Bone marrow (tissue), 2 donors: ENCODE measurements at places on chromosomes 4 and X.

GRCh38 chrX:133745349-133745748 is 240.0 kb downstream of the GPC3 start:
- no peak for DNase-seq

DNA sequence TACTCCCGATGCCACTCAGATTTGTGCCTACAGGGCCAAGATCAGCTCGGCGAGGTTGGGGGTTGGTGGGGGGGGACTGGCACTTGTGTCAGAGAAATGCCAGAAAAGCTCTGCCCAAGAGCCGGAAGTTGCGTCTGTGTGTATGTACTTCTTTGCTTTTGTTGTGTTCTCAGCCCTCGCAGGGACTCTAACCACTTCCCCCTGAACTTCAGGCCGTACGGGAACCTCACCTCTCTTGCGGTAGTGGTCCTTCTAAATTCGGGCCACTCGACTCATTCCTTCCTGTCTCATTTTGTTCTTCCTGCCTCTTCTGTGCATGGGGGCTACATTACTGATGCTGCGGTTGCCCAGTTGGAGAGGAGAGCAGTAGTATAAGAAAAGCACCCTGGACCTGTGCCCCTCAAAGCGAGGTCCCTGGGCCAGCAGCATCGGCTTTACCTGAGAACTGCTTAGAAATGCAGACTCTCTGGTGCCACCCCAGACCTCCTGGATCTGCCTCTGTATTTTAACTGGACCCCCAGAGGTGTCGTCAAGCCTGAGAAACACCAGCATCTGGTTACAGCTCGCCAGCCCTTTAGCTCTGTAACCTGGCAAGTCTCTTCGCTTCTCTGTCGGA is 146.3 kb upstream of the RPS6KA3 start:
- DNase-seq = no peak

GRCh38 chr4:159337041-159337440 is 234.2 kb downstream of the RAPGEF2 start:
- DNase-seq = no peak

DNA sequence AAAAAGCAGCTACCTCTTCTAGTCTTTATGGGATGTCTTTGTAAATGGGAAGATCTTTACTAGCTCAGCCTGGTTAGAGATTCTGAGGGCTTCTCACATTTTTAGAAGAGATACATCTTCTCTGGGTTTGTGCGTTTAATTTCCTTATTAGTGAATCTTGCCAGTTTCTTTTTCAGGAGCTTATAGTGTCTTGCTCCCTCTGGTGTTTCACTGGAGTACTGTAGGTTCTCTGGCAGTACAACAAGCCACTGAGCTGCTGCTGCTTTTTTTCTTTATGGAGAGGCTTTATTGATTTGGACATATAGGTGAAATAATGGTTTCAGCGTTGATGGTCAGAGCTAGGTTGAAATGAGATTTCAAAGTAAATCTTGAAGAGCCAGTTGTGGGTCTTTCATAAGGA is 82.9 kb downstream of the LAS1L start:
- no peak for DNase-seq

DNA sequence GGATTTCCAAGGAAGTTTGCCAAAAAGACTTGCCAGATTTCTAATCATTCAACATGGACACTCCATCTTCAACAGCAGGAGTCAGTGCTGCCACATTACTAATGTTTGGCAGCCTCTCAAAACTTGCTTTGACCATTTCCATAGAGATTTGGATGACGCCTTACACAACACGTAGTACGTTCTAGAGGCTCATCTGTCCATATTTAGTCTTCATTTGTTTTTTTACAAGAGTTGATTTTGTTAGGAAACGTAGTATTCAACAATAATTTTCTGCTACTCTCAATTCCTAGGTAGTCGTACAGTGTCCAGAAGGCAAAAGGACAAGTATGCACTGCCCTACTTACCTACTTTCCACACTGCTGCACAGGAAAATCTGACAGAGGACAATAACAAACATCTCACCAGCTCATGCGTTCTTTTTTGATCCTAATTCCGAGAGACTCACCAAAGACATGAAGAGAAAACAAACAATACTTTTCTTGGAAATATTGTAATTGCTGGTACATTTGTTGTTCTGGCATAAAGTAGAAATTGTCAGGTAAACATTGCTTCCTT is 117.3 kb downstream of the SNCA start:
- no peak for DNase-seq

- DNase-seq = no peak
Measured at GRCh38 chrX:13080128-13080795, 35.8 kb upstream of the FAM9C start.
